IPS DF 19.7 (cell line): ENCODE measurements at places on chromosomes 13 and 19.

DNA sequence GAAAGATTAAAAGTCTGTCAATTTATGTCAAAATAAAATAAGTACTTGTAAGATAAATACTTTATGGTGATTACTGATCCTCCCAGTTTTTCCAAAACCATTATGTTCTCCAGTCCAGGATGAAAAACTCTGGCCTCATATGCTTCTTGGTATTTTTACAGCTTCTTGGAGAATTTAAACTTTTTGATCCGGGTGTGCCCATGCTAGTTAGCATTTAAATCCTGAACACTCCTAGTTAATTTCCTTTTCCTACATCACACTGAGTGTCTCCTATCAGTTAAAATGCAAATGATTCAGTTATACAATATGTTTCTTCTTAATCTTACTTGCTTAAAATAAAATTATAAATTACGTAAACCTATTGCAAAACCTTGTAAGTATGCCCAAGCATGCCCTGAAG, 499.9 kb upstream of the SLITRK6 start:
- DNase-seq = no peak

GRCh38 chr13:29758531-29759114, 91.8 kb downstream of the UBL3 start:
- DNase-seq = no peak

DNA sequence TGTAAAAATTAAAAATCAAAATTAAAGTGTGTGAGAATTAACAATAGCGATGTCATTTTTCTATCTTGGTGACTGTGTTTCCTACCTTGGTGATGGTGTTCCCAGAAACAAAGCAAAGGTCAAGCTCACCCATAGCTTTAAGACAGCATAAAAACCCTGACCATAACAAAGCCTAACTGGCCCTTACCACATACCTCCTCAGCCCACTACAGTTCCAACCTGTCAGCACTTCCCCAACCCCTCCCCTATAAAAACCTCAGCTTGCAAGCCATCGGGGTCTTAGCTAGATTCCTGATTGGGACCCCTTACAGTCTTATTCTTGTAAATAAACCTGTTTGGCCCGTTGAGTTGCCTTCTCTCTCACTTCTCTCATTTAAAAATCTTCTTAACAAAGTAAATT, 484.4 kb upstream of the PCDH20 start:
- peak; percentile 48 for DNase-seq

GRCh38 chr13:62418872-62419271, 1003.2 kb upstream of the PCDH20 start:
- DNase-seq = no peak

- no peak for DNase-seq
These were observed 209.7 kb downstream of the RBM26 start for GRCh38 chr13:79196366-79196765.

- no peak for DNase-seq
These were observed 15.2 kb upstream of the TOMM40 start for GRCh38 chr19:44875666-44876451.

GRCh38 chr19:29634423-29635130, 28.5 kb downstream of the POP4 start:
- DNase-seq = no peak

- no peak for DNase-seq
These were observed 18.7 kb upstream of the B3GNT3 start for GRCh38 chr19:17775991-17776803.

- DNase-seq = no peak
These were observed 21.2 kb downstream of the PCID2 start for GRCh38 chr13:113187263-113187669.

DNA sequence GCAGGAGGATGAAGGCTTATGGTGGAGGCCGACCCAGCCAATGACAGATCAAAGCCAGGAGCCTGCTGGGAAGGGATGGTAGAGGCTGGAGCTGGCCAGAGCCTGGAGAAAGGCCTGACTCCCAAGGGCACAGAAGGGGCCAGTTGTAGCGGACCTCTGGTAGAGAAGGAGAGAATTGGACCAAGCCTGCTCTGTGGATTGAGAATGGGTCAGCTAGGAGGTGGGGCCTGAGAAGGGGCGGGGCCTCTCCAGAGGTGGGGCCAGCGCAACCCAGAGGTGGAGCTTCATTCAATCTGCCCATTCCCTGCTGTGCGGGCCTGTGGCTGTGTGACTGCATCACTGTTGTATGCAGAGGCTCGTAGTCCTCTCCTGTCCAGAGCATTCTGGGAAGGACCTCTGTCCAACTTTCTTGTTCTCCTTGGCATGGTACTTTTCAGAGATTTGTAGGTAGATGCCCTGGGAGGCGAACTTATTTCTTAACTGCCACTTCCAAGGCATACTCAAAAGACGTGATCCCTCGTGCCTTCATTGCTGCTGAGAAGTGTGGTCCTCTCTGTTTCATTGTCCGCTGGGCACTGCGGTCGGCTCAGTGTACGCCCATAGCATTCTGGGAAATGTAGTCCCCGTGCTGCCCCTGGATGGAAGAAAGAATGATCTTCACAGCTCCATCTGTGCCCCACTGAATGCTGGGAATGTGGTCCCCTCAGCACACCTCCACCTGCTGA, 6.7 kb downstream of the GRIN2D start:
- peak; percentile 99 for DNase-seq

GRCh38 chr13:40812724-40813445, 23.5 kb downstream of the SLC25A15 start:
- no peak for DNase-seq

DNA sequence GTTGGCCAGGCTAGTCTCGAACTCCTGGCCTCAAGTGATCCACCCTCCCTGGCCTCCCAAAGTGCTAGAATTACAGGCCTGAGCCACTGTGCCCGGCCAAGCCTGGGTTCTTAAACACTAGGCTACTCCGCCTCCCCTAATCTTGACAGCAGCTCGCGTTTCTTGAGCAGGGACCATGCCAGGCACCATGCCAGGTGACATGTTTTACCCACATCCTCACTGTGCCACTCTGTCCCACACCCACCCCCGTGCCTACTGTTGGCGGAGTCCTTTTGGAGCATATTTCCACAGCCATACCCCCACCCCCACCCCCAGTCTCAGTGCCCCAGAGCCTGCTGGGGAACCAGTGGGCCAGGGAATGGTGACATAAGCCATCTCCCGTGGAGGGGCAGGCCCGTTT, 98.8 kb downstream of the DPF1 start:
- DNase-seq = no peak

DNA sequence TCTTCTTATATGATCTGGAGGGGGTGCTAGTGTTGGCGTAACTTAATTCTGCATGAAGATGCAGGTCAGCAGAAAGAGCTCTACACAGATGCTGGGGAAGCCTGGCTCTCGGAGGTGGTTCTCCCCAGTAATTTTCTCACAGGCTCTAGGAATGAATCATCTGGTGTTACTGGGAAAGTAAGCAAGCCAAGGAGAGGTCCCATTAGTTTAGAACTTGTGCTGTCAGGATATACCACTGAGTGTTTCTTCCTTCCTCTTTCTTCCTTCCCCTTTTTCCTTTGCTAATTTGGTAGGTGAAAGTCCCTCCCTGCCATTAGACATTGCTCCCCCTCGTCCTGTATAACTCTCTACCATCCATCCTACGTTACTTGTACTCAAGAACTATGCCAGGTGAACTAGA, 68.3 kb downstream of the ATP8A2 start:
- no peak for DNase-seq

DNA sequence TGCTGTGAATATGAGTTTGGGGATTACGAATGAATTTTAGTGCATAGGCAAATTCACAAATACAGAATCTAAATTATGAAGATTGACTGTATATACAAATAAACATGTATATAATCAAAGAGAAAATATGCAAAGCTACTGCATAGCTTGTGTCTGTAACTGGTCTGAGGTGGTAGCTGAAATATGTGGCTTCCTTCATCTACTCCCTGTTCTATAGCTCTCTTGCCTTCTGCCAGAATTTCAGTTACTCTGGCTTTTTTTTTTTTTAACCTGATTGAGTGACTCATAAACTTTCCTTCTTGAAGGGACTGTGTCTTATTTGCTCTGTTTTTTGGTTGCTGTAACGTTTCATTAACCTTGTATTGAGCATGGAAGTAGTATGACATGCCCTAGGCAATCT, 26.6 kb downstream of the DNAJC3 start:
- DNase-seq = no peak

GRCh38 chr13:113328851-113329250, 31.8 kb downstream of the LAMP1 start:
- DNase-seq = no peak
